Stimulated activated memory B cell treated with anti-CD40 and anti-IgM and Interleukin-4, amounts not matched to agents 10 μg/mL and 1 μg/mL and 100 μg/mL, for 72 hours (primary cell): ENCODE measurements at places on chromosomes 12 and 14.

- ATAC-seq = no peak
Observed at GRCh38 chr12:113007166-113007565, 28.8 kb downstream of the OAS2 start.

GRCh38 chr12:65470256-65470655 is 191.8 kb downstream of the MSRB3 start:
- ATAC-seq = no peak

GRCh38 chr12:38915429-38916182 is 10.2 kb upstream of the CPNE8 start:
- no peak for ATAC-seq

DNA sequence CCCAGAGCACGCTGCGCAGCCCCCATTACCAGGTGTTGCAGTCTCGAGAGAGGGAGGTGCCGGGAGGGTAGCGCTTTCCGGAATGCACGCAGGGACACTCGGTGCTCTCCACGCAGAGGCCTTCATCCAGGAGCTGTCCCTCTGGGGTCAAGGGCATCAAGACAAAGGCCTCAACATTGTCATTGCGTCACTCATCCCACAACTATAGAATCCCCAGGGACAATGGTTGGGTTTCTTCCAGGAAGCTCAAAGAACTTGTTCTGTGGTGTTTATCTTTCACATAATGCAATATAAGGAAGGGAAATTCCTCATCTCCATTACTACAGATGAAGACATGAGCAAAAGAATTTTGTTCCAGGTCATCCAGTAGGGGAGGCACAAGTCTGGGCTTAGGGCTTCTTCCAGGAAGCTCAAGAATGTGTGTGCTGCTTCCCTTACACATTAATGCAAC is 52.1 kb downstream of the VWF start:
- no peak for ATAC-seq

DNA sequence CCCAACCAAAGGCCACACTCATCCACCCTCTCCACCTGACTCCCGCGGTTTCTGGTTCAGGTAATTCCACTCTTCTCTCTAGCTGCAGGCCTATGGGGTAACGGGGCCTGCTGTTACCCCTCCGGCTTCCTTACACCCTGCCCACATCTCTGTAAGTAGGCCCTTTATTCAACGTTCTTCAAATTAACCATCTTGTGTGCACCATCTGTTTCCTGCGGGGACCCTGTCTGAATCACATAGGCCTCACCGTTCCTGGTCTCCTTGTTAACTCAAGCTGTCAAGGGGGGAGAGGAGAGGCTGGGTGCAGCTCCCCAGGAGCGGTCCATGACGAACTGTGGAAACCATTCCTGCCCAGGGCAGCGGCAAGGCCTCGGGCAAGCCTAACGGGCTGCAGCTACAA is 9.3 kb upstream of the DLK1 start:
- ATAC-seq = no peak

- no peak for ATAC-seq
Observed at GRCh38 chr12:34345801-34346200, 323.5 kb downstream of the ALG10 start.

DNA sequence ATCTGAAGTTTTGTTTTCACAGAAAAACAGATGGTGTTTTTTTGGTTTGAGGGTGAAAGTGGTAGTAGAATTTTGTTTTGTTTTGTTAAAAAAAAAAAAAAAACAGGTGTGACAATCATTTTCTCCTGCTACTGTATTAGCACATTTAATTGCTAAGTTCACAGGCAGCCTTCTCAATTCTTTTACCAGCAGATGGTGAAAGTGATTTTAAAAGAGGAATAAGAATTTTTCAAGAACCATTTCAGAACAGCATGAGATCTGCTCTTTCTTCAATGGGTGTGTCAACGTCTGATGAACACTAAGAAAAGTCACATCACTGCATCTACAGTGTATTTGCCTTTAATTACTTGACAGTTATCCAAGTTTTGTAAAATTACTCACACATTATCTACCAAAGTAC is 303.7 kb upstream of the USP15 start:
- ATAC-seq = no peak

GRCh38 chr14:96881713-96882112 is 84.5 kb downstream of the VRK1 start:
- ATAC-seq = no peak

GRCh38 chr12:119686355-119686754 is 18.4 kb downstream of the PRKAB1 start:
- no peak for ATAC-seq

GRCh38 chr14:78758333-78758732 is 588.2 kb downstream of the NRXN3 start:
- ATAC-seq = no peak

- no peak for ATAC-seq
Observed at GRCh38 chr14:38646391-38646790, 390.5 kb upstream of the CLEC14A start.

DNA sequence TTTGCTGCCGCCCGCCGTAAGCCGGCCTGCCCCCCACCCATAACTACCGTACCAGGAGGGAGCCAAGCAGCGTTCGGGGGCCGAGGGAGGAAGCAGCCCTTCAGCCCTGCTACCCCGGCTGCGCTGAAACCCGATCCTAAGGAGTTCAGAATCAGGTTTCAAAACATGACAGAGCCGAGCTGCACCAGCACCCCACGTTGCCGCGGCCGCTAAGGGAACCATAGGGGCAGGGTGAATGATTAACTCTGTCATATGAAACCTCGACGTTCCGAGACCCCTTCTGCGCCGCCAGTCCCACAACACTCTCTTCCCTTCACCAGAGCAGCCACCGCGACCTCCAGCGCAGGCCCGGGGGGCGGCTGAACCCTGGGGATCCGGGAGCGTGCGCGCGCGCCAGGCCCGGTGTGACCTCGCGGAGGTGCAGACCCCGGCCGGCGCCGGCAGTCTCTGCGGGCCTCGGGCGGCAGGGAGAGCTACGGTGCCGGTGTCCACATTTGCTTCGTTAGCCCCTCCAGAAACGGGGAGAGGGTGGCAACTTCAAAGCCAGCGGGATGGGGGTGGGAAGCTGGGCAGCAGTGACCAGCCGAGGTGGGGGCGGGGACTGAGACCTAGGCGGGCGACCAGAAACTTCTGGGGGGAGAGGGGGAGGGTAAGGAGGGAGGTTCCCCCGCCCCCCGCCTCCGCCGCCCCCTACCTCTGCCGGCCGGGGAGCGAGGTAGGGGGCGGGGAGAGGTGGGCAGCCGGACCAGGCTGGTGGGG is 1.6 kb downstream of the SIX4 start:
- no peak for ATAC-seq

- ATAC-seq = no peak
Observed at GRCh38 chr12:22160396-22161003, 114.5 kb downstream of the CMAS start.
